Stimulated activated CD4-positive, alpha-beta T cell treated with anti-CD3 and anti-CD28 coated beads, Interleukin-12 subunit alpha, Interleukin-12 subunit beta, amount 100 ng/mL, for 4 hours (primary cell): ENCODE measurements at places on chromosomes 6 and 20.

DNA sequence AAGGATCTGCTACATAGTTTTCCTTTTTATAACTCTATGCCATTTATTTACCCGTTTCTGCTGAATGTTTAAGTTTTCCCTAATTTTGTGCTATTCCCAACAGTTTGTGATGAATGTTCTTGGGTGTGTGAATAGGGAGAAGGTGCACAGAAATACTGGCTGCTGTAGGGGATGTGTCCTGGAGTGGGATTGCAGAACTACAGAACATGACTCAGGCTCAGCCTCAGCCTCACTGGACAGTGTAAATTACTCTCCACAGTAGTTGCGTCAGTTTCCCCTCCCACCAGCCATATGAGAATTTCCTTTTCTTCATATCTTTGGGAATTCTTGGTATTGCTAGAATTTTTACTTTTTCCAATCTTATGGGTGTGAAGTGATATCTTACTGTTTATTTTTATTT is 57.0 kb downstream of the SLX4IP start:
- DNase-seq, result no peak

DNA sequence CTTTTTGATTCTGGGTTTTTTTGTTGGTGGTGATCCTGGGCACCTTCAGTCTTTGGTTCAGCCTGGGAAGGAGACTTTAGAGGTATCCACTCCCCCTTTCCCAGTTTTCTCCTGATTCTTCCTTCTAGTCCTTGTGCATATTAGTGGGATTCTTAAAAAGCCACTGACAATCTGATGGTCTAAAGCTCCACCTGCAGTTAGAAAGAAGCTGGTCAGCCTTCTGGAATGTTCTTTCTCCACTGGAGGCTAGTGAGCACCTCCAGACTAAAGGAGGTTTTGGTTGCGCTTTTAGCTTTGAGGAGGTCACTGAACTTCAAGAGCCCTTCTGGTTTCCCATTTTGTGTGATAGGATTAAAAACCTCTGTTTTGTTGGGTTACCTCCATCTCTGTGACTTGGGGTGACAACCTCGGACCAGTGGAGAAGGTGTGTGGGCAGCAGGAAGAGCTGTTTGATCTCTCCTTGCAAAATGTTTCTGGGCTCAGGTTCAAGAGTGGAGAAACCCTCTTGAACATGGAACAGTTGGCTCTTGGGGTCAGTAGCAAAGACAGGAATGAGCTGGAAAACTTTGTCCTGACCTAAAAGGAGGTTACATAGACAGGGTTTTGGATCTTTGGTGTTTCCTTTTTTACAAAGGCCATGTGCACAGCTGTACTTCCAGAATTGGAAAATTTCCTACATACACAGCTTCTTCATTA is 29.0 kb downstream of the JARID2 start:
- no peak for DNase-seq

GRCh38 chr6:141347906-141348492 is 784.7 kb upstream of the GJE1 start:
- no peak for DNase-seq

DNA sequence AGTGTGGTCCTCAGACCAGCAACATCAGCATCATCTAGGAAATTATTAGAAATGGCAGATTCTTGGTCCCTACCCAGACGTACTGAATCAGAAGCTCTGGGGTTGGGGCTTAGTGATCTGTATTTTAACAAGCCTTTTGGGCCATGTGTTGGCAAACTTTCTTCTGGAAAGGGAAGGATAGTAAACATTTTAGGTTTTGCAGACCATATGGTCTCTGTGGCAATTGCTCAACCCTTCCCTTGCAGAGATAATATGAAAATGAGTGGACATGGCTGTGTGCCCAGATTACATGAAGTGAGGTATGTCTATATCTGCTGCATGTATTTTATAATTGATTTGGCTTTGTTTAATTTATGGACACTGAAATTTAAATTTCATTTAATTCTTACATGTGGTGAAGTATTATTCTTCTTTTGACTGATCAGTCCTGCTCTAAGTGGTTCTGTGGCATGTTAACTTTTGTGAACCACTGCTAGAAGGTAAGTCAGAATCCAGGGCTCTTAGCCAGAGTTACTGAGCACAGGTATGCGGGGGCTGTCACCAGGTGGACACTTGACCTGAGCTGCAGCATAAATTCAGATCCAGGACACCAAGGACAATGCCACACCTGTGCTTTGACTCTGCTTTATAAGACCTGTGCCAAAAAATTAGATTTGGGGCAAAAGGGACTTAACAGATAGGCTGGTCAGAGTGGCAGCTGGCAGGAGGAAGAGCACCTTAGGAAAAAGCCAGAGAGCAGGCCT is 43.2 kb downstream of the LY86 start:
- DNase-seq, result no peak

DNA sequence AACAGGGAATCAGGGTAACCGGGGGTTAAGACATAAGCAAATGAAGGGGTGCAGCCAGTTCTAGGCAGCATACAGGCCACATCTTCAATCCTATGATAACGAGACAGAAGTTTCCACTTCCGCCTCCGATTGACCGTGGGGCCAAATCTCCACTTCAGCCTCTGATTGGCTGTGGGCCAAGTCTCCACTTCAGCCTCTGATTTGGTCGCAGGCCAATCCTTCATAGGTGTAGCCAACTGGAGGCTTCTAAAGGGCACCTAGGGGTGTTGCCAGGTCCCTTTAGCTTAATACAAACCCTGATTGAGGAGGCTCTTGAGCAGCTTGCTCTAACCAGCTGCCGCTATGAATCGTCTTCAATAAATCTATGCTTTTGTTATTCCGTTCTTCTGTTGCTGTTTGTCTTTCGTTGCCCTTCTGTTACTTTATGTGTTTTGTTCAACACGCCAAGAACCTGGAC is 2.1 kb upstream of the ERGIC3 start:
- DNase-seq, result no peak

DNA sequence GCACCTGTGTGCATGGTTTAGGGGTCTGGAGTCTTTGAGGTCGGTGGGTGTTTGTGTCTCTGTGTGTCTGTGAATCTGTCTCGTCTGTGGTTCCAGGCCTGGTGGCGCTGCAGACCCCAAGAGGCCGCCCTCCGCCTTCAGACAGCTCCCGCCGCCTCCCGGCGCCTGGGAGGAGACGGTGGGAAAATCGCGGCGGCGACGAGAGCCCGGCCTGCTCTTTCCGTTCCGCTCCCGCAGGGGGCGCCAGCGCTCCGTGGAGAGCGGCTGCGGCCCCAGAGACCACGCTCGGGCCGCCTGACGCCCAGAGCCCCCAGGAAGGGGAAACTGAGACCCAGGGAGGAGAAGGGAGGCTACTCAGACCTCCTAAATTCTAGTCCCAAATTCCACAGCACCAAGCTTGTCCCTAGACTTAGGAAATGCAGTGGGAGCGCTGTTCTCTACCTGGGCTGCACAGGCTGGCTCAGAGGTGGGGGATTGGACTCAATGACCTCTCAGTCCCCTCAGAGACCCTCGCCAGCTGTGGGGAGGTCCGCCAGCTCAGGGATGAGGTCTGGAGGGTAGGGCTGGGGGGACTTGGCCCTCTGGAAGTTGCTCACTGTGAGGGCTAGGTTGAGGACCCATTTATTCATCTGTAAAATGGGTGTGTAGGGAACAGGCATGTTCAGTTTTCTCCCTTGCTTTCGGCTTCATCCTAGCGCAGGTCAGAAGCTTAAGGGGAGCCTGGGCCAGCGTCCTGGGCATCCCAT is 36.9 kb upstream of the BLCAP start:
- DNase-seq, result peak; percentile 46

DNA sequence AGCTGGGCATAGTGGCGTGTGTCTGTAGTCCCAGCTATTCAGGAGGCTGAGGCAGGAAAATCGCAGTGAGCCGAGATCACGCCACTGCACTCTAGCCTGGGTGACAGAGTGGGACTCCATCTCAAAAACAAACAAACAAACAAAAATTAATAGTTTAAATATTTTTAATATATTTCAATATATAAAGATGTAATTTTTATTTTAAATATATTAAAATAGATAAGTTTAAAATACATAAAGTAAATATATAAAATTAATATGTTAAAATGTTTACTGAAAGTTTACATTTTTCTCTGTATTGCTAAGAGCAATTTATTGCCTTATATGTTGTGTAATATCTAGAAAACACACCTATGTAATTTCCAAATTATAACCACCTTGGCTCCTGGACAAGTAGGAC is 44.7 kb upstream of the ESR1 start:
- DNase-seq, result no peak

DNA sequence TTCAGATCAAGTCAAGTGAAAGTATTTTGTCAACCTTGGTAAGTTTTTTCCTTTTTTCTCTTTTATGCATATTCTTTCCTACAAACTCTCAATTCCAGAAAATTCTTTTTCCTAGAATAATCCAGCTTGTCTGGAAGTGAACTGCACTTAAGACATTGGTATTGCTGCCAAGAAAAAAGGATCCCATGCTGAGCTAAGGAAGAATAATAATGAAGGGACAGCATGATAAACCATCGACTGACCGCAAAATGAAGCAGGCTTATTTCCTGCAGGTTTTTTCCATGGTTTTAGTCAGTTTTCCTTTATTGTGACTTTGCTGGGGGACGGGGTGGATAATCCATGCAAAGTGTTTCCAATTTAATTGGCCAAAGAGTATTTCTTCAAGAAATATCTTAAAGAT is 857.6 kb upstream of the SLC35B3 start:
- DNase-seq, result no peak

GRCh38 chr6:31821301-31822035 is 6.1 kb upstream of the HSPA1B start:
- DNase-seq, result peak; percentile 71

DNA sequence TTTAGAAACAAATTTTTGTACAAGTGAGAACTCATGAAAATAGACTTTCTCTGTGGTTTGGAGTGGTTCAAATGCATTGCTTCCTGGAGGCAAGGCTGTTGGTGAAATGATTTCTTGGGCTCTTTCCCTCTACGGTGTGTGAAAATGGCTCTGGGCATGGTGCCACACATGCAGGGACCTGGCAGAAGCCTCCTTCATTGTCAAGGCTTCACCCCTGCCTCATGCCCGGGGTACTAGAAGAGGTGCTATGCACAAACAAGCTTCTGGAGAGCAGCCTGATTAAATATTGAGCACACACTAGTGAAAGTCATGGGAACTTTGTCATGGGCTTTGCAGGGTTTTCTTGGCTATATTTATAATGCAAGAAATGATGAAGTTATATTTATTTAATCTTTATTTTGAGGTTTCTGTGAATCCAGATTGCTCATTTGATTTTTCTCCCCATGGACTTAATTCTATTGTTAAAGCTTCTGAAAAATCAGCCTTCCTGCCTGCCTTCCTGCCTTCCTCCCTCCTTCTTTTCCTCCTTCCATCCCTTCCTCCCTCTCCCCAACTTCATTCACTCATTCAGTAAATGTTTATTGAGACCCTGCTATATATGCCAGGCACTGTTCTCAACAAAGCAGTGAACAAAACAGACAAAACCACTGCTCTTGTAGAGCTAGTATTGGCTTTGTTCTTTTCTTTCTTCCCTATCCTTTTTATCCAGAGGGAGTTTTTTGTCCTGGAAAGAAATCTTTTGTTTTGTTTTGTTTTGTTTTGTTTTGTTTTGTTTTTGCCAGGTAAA is 21.0 kb downstream of the C6orf89 start:
- DNase-seq, result no peak

DNA sequence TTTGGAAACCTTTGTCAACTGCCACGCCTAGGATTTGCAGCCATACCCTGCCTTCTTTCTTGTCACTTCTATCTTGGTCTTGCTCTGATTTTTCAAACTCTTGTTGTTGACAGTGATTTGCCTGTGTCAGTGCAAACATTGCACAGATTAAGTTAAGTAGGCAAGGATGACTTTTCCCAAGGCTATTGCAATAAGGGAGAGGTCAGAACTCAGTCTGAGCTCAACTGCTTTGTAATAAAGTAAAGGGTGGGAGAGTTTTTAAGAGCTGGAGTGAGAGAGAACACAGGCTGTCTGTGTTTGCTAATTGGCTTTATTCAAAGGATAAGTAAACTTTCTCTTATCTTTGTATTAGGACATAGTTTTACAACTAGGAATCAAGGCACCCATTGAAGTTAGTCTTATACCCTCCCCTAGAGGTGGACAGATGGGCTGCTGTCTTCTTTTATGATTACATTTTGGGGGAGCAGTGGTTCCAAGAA is 448.6 kb downstream of the PHF3 start:
- DNase-seq, result no peak

DNA sequence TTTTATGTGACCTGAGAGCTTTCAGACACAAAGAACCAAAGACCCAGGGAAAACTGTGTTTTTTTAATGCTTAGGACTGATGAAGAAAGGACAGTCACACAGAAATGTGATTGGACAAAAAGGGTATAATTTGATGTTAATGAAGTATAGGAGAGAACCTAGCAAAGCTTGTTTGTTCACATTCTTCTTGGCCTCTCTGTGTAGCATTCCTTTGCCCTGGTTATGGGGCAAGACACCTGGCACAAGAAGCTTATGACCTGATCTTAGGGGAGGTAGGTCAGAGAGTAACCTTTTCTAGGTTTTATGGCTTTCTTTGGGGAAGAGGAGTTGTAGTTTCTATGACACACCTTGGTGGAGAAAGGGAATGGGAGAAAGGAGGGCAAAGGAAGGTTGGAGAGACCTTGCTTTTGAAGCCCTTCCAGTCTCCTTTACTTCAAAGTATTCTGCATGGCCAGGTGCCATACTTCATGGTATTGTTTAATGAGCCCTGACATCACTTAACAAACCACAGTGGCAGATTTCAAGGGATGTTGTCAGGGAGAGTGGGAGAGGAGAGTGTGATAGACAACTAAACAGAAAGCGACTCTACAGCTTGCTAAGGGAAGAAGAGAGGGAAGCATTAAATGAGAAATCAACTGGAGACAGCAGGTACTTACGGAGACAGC is 701.8 kb upstream of the FLRT3 start:
- no peak for DNase-seq

DNA sequence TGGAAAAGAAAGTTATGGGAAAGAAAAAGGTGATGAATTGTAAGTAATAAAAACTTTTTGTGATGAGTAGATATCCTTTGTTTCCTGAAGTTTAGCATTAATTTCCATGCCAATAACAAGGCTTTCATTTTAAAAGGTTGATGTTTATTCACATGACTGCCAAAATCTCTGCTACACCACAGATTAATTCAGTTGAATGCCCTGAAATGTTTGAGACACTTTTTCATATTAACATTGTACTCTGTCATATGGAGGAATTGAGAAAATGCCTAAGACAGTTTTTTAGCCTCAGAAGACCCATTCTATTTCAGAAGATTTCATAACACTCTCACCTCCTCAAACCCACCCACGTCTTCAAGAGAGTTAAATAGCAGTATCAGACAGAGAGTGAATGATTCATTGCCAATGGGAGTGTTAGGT is 115.5 kb downstream of the ADGRG6 start:
- no peak for DNase-seq

- DNase-seq, result no peak
Observed at GRCh38 chr6:36035225-36035624, 7.6 kb downstream of the MAPK14 start.
